ENCODE measurements at places on chromosomes 12 and 14. TPM values are rescaled to one million over a fixed set of nuclear protein-coding genes. Genes with fewer than 3 reads are reported as not detected.
A peak's percentile ranks its signal among the peaks of the same experiment; 100 is the strongest.

DNA sequence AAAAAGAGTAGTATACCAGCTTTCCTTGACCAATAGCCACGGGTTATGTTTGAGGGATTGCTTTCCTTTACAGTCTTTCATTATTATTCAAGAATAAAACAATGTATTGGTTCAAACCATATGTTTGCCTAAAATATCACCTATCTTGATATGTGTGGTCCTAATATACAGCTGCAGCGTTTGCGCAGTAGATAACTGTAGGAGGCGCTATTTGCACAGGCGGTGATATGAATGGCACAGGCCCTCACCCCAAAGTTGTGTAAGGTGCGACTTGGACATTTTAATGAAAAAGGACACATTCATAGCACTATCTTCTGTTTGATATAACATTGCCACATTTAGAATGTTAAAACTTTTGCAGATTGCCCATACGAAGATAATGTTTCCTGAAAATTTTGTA, 298.4 kb downstream of the TRHDE start:
- no peak for DNase-seq

DNA sequence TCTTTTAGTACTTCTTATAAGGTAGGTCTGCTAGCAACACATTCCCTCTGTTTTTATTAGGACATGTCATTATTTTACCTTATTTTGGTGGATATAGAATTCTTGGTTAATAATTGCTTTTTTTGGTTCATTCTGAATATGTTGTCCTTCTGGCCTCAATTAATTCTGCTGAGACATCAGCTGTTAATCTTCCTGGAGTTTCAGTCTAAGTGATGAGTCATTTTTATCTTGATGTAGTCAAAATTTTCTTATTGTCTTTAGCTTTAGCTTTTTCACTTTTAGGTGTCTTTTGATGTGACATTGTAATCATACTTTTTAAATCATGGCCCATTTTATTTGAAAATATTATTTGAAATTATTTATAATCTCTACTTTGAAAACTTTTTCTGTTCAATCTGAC, 104.9 kb upstream of the PMCH start:
- DNase-seq = no peak

GRCh38 chr12:7695566-7696197, at the start of gene GDF3:
Gene GDF3 (minus strand): TSS chr12:7695775. CDS start chr12:7695728, 47 bp downstream.
- no peak for DNase-seq

RBP5 gene
- polyA plus RNA-seq = 8.2 TPM

DNA sequence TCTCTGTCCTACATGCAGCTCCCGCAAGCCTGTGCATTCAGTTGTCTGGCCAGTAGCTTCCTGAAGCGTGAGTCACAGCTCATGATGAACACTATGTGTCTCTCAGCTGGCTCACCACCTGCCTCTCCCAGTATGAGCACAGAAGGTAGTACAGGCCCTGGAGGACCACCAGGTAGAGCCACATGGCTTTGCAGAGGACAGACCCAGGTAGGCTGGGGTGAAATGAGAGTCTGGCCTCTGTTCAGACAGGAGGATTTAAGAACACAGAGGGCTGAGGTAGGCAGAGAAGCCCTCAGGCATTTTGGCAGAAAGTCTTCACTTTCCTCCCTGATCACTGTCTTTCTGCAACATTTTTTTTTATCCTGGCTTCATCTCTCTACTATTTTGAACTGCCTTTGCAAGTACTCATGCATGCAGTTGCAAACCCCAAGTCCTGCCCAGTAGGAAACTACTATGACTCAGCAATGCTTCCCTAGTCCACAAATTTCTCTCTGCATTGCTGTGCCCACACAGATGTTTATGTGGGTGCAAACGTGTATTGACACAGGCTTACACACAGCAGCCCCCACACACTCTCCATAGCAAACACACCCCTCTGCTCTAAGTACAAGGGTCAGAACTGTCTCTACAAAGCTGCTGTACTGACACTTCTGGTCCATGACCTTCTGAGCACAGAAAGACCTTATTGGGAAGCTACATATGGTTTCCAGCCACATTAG, 7.2 kb upstream of the SDR9C7 start:
- DNase-seq = peak; percentile 26

GRCh38 chr14:64410084-64410774, 22.1 kb downstream of the MTHFD1 start:
- DNase-seq = no peak

PRPF39 gene
- 45.6 TPM for polyA plus RNA-seq
